ENCODE measurements at places on chromosomes 12 and 14.
A peak's percentile ranks its signal among the peaks of the same experiment; 100 is the strongest.

GRCh38 chr14:75989134-75989533, 3.6 kb downstream of the IFT43 start:
- DNase-seq, result no peak

DNA sequence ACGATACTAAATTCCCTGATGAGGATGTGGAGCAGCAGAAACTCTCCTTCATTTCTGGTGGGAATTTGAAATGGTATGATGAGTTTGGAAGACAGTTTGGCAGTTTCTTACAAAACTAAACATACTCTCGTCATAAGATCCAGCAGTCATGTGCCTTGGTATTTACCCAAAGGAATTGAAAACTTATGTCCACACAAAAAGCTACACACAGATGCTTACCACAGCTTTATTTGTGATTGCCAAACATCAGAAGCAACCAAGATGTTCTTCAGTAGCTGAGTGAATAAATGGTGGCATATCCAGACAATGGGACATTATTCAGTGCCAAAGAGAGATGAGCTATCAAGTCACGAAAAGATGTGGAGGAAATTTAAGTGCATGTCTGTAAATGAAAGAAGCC, 10.7 kb upstream of the APOLD1 start:
- DNase-seq, result no peak

DNA sequence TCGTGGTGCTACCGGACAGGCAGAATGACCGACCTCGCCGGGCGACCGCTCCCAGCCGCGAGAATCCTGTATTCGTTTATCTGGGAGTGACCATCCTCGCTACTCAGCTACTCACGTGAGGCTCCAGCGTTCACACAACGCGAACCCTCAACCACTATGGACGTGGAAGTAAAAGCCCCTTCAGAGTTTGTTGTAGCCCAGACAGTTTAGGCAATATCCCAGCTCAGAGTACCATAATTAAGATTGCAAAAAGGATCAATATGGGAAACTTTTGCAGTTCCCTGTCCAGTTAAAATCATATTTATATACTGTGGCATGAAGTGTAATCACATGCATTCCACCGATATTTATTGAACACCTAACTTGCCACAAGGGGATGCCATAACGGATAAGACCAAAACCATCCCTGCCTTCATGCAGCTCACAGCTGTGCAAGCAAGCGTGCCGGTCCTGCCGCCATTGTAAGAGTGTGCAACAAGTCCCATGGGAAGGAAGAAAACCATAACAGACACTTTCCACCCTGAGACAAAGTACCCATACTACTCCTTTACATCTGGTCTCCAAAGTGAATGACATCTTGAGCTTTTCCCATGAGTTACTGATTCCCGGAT, 938 bp upstream of the MAX start:
- DNase-seq, result no peak

GRCh38 chr12:111699-112493, 45.3 kb downstream of the IQSEC3 start:
- DNase-seq, result no peak

DNA sequence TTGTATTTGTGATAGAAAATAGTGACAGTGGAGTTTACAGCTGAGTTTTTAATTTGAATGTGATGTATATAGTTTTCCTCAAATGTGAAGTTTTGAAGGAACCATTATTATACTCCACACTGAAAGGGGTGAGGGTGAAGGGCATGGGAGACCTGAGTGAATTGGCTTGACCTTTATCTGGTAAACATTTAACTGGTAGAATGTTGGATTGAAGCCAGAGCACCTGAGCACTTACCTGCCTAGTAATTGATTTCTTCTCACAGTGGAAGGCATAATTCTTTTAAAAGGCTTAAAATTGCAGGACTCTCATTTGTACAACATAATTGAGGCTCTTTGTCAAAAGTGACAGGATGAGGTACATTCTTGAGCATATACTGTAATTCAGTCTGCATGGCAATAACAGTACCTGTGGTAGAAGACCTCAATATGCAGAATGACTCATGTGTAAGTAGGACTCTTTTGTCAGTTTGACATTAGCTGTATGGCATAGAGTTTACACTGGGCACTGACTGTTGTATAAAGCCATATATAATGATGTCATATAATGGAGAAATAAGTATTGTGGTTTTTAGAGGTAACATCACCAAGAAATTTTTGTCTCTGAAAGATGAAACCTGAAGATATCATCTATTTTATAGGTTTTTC, 309.6 kb downstream of the TMTC2 start:
- DNase-seq, result no peak

DNA sequence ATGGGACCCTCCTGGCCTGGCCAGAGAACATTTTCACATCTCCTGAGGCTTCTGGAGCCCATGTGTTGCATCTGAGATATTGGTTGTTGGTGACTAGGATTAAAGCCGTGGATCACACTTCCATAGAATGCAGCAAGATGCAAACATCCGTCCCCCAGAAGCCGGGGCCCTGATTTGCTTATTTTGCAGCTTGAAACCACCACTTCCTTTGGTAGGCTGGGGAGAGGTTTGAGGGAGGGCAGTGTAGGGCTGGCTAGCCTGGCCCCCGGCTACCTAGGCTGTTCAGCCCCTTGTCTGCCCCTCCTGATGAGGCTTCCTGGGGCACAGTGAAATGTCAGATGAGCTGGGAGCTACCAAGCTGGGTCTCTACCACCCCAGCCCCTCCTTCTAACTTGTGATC, 209.7 kb upstream of the PWP1 start:
- DNase-seq, result no peak

GRCh38 chr12:81809829-81810595, 50.9 kb upstream of the PPFIA2 start:
- no peak for DNase-seq

GRCh38 chr12:40831916-40832315, 139.7 kb downstream of the CNTN1 start:
- DNase-seq, result no peak

GRCh38 chr12:80714055-80714454, 2.7 kb upstream of the MYF5 start:
- no peak for DNase-seq

- no peak for DNase-seq
Measured at GRCh38 chr12:80314741-80315140, 129.3 kb upstream of the PTPRQ start.

- DNase-seq, result no peak
Measured at GRCh38 chr12:60144395-60144794, 548.6 kb downstream of the SLC16A7 start.

GRCh38 chr14:35122696-35123387, 490 bp downstream of the PRORP start:
- DNase-seq, result peak; percentile 6

DNA sequence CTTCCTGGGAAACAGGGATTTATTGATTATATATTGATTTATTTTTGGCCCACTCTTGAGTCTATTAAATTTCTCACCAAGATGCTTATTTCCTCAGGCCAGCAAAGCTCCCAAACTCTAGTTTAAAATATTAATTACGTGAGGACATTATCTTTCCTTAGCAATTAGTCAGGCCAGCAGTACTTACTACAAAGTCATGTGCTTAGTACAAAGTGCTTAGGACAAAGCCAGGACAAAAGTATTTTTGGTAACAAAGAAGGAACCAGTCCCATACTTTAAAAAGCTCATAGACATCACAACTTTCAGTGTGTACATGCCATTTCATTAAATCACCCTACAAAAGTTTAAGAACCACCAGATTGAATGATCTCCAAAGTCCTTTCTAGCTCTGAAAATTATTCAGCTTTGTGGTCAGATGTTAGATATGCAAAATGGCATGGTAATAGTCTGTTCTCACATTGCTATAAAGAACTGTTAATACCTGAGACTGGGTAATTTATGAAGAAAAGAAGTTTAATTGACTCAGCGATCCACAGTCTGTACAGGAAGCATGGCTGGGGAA, 94.7 kb upstream of the PWP1 start:
- no peak for DNase-seq

Measured in stimulated activated CD8-positive, alpha-beta memory T cell treated with anti-CD3 and anti-CD28 coated beads, Interleukin-15, amount 100 ng/mL, for 24 hours (primary cell).